ENCODE measurements at places on chromosomes 5 and 9.

DNA sequence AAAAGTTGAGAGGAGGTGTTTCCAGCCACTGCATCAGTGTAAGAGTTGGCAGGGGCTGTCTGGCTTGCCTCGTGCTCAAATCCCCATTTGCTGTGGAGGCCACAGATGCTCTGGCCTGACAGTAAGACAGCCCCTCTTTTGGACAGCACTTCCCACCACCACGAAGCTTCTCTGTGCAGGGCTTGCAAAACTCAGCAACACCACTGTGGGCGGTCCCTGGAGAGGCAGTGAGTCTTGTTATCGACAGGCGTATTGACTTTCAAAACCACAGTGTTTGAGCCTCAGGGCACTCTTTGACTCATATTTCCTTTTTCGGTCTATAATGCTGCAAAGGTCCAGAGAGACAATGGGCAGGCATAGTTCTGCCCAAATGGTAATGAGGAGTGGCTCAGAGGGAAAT lies 539.5 kb downstream of the EBF1 start:
- no peak for DNase-seq

DNA sequence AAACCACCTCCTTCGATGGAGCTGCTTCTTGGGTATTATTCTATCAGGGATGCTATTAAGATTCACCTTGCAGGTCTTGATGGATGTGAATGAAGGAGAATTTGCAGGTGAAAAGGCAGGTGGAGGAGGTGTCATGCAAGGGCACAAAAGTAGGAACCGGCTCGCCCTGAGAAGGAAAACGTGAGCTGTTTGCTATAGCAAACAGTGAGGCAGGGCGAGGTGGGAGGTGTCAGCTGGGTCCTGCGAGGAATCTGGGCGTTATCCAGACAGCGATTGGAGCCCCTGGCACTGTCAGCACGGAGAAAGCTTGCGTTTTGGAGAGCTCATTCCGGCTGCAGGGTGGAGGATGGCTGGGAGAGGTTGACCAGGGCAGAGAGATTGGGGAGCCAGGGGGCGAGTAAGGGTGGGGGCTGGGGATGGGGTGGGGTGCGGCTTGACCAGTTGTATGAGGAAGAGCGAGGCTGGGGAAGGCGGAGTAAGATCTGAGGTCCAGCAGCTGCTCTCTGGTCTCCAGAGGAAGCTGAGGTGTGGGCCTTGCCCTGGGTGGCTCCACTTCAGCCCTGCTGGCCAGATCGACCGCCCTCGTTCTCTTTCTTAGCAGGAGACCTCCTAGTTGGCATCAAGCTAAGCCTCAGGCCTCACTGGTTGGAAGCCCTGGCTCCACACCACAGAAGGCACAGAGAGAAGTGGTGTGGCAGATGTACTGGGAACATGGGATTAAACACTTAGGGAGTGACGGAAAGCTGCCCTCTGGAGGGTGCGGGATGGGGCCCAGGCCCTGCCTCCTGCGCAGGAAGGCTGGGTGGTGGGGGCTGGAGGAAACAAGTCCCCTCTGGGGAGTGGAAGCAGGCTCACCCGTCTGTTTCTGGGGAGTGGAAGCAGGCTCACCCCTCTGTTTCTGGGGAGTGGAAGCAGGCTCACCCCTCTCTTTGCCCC lies 54.7 kb upstream of the NEURL1B start:
- no peak for DNase-seq

DNA sequence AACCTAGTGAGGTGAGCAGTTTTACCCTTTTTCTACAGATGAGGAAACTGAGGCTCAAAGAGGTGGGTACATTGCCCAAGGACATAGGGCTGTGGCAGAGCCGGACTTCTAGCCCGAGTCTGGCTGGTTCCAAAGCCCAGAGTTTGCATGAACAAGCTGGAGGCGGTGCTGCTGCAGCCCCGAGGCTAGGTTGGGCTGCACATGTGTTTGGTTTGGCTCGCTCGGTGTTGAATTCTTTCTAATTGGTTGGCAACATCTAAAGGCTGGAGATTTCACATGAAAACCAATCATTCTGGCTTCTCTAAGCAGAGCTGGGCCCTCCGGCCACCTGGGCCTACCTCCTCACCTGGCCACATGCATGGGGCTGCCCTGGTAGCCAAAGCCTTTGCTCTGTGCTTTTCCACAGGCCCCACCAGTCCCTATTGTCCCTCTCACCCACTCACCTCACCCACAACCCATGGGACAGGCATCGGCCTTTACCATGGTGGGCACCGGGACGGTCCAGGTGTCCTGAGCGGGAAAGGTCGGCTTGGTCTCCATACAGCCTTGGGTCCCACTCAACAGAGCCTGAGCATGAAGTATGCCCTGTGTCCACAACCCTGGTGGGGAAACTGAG lies 262.3 kb downstream of the NSG2 start:
- no peak for DNase-seq

DNA sequence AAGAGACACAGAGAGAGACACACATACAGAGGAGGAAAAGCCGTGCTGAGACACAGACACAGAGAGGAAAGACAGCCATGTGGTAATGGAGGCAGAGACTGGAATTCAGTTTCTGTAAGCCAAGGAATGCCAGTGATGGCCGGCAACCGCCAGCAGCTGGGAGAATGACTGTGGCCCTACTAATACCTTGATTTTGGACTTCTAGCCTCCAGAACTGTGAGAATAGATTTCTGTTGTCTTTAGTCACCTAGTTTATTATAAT lies 90.2 kb downstream of the TARS1 start:
- DNase-seq = no peak

- no peak for DNase-seq
Observed at GRCh38 chr5:601771-602465, 10.2 kb upstream of the CEP72 start.

GRCh38 chr9:119998614-119999013 lies 581.4 kb downstream of the CDK5RAP2 start:
- DNase-seq = no peak
